Fibroblast of gingiva (primary cell): ENCODE measurements at places on chromosomes 4 and X.
A peak's percentile ranks its signal among the peaks of the same experiment; 100 is the strongest.

DNA sequence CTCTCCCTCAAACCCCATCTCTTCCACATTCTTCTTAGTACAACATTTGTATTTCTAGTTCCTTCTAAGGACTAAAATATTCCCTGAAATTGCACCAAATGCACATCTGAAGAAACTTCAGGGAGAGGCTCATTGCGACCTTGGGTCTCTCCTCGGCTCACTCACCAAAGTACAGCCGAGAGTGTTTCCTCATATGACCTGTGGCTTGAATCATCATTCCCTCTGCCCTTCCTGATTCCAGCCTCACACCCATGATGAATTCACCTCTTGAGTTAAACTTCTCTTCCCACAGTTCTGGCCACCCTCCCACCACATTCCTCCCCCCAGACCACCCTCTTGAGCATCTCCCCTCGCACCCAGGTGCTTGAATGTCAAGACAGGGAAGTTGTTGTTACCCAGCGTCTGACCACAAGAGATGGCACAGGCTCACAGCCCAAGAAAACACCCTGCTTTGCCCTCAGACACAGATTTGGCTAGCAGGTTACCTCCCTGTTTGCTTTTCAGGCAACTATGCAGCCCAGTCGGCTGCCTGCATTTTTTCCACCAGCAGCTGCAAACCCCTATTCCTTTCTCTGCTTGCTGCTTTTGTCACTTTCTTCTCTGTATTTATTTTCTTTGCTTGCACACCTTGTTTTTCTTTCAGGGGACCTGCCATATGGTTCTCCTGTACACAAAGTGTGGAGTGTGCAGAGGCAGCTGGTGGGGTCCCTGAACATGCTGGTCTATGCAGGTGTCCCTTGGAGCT, 214.8 kb downstream of the SPATA18 start:
- no peak for DNase-seq

DNA sequence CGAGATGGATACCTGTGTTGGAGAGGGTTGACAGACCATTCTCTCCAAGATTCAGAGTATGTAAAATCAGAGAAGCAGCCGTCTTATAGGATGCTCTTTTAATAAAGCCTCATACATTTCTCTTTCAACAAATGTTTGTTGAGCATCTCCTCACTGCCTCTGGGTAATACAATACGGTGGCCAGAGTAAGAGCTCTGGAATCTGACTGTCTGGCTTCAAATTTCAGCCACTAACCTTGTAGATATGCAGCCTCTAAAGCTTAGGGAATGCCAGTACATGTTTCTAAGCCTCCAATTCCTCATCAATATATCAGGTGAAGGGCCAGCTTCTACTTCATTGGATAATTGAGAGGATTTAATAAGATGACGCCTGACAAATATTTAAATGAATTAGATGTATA, 61.3 kb downstream of the CLNK start:
- no peak for DNase-seq

DNA sequence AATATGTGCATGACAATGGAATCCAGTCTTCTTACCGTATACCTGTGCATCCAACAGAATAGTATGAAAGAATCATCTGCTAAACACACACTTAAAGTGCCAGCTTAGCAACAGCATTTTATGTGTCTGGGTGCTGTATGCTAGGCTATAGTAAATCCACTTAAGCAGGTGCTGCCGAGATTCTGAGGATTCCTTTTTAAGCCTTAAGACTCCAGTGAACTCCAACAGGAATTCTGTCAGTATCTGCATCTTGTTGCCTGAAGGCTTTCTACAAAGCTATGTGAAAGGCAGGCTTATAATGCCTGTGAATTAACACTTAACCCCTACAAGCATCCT, 1076.4 kb upstream of the PABPC4L start:
- DNase-seq, result no peak

DNA sequence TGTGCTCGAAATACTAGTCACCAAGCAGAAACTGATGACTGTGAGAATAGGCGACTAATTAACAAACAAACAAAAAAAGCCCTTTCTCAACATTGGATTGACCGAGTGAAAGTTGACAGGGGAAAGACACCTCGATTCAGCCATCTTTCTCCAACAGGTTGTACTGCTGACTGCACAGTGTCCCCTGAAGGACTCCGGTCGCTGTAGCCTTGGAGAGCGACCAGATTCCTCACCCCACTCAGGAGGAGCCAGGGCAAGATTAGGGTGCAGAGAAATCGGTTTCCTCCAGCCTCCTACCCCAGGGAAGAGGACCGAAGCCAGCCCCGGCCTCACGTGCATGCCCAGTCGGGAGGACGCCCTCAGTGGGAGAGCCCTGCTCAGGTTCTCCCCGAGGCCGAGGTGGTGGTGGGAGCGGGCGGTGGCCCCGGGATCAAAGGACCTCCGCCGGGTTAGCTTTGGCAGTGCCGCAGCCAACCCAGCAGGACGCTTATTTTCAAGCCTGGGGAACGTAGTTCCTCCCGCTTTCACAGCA, 1.1 kb upstream of the RAP1GDS1 start:
- peak; percentile 1 for DNase-seq

- DNase-seq, result no peak
These were observed 42.9 kb upstream of the TAB3 start for GRCh38 chrX:30931920-30932319.

DNA sequence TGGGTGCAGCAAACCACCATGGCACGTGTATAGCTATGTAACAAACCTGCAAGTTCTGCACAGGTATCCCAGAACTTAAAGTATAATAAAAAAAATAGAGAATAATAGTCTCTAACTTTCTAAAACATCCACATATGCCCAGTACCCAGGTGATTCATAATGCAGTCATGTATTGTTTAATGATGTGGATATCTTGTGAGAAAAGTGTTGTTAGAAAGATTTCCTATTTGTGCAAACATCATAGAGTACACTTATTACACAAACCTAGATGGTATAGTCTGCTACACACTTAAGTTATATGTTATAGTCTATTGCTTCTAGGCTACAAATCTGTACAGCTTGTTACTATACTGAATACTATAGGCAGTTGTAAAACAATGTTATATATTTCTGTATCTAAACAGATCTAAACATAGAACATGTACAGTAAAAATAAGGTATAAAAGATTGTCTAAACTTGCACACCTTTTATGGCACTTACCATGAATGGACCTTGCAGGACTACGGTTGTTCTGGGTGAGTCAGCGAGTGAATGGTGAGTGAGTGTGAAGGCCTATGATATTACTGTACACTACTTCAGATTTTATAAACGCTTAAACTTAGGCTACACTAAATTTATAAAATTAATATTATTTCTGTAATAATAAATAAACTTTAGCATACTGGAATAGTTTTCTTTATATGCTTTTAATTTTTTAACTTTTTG, 232.2 kb upstream of the SLIT2 start:
- no peak for DNase-seq

GRCh38 chrX:102659790-102660757, 8.8 kb downstream of the GPRASP1 start:
- peak; percentile 52 for DNase-seq

DNA sequence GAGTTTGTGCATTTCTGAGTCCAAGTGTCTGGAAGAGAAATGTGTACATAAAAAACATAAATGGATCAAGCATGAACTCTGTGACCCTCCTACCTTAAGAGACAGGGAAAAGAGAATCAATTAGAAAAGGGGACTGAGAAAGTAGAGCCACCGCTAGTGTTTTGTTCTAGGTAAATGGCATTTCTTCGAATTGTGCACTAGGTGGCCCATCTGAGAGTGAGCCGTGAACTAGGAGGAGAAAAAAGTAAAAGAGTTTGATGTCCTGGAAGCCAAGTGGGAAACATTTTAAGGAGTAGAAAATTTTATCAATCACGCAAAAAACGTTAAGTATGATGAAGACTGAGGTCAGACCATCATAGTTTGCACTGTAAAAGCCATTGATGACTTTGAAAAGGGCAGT, 55.1 kb downstream of the NAF1 start:
- DNase-seq, result no peak

GRCh38 chrX:50747471-50747900, 66.5 kb downstream of the SHROOM4 start:
- no peak for DNase-seq

DNA sequence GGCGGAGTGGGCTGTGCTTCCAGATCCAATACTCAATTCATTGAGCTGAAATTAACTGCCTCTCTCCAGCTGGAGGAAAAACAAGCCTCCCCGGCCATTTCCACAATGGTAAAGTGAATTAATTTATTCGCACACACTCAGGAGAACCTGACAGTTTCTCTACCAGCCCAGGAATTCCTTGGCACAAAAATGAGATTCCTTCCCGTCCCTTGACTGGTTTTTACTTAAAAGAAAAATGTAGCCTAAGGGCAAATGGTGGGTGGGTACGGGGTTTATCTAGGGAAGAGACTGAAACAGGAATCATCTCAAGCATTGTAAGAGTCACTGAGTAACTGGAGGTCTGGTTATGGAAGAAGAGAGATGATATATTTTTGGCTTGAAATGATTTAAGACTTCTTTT, 102.7 kb downstream of the VCX3A start:
- DNase-seq, result no peak

GRCh38 chr4:11765849-11766453, 337.3 kb upstream of the HS3ST1 start:
- no peak for DNase-seq

DNA sequence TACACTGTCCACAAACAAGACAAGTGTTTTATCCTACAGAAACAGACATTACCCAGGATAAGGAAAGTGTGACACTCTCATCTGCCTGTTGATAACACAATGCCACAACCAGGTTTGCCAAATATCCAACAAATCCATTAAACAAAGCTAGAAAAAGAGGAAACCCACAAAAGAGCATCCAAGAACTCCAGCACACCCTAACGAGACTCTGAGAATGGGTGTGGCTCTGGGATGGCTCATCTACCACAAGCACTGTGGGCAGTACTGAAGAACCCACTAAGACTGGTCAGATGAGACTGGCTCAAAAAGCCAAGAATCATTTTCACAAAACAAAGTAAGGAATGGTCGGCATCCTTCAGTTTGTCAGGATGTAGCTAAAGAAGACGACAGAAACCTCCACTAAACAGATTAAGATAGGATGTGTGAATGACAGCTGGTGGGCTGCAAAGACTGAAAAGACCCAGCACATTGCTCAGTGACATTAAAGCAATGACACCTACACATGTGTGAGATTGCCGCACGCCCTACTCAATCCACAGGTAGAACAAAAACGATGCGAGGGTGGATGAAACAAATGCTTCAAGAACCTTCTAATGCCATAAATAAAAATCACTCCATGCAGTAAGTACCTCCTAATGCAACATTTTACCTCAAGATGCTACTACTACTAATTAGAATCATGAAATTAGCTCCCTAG, 14.7 kb downstream of the ATP8A1 start:
- no peak for DNase-seq

DNA sequence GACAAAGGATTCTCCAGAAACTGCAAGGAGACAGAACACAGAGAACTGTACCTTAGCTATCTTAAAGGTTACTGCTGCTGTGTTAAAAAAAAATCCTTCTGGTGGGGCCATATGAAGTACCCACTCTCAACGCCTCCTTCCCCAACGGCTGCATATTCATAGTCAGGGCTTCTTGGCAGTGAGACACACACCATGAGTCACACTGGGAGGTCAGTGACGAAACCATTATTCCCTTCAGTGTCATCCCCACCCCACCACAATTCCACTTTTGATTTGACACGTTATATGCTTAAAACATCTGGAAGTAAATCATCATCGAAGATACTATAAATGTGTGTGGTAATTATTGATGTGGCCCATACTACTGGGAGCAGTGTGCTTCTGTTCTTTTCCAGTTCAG, 271.5 kb downstream of the LDB2 start:
- DNase-seq, result peak; percentile 90

DNA sequence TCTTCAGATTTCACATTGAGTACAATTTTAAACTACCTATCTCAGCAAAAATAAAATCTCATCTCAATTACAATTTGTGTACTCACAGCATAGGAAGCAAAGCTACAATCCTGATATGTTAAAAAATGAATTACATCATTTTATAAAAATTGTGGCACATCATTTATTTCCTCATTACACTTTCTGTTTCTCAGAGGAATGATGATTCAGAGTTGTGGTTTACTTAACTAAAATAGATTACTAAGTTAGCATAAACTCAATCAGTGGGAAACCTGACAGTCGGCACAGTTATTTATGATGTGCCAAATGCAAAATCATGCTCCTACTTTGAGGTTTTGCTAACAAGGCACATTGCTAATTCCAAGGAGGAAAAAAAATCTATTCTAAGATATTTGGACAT, 325.0 kb downstream of the FBXO8 start:
- no peak for DNase-seq

- no peak for DNase-seq
These were observed 3.8 kb upstream of the GRPR start for GRCh38 chrX:16119353-16120220.

GRCh38 chr4:113145147-113145518, 95.7 kb downstream of the ANK2 start:
- DNase-seq, result no peak

DNA sequence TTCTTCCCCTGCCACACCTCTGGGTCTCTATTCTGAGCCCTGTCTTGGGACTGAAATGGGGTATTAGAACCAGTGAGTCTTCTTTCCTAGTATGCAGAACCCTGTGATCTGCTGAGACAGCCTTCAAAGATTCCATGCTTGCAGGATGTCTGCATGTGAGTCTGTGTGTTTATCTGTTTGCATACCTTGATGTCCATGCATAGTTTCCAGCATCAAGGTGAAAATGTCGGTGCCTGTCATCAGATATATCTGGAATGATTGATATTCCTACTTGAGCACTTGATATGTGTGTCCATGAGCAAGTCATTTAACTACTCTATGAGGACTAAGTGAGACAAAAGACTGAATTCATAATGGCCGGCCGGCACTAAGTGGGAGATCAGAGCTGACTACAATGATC, 117.0 kb upstream of the HS3ST1 start:
- DNase-seq, result no peak

DNA sequence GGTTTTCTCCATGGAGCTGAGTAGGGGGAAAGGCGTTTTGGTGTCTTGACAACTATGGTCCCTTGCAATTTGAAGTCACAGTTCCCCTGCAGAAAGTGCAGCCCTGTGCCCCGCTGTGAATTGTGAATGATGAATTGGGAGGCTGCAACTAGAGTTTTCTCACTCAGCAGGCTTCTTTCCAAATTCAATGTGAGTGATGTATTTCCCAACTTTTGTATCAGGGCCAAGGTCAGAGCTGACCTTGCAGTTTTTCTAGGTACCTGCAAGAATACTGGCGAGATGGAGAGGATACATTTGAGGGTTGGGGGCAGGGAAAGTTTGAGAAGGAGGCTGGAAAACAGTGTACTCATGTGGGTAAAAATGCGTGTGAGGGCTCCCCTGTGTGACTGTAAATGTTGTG, 11.7 kb downstream of the PHEX start:
- no peak for DNase-seq

- no peak for DNase-seq
These were observed 392.2 kb downstream of the PPP1R2C start for GRCh38 chrX:42385730-42386129.

DNA sequence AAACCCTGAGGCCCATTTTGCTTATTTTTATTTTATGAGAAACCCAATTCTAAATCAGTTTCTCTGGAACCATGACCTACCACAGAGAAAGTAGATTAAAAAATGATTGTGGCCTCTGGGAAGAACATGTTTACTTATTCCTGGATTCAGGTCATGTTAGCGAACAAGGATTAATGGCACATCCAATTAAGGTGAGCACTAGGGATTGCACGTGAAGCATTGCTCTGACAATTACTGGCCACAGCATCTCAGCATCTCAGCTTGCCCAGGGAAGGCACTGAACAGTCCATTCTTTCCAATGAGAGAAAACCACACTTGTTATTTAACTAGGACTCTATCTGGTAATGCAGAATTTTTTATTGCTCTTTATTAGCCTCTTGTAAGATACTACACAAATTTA, 119.8 kb downstream of the ZNF330 start:
- no peak for DNase-seq
